CD4-positive, alpha-beta T cell (primary cell): ENCODE measurements at places on chromosomes 1 and 21.

GRCh38 chr21:25536752-25537151, 70.5 kb downstream of the MRPL39 start:
- no peak for DNase-seq

DNA sequence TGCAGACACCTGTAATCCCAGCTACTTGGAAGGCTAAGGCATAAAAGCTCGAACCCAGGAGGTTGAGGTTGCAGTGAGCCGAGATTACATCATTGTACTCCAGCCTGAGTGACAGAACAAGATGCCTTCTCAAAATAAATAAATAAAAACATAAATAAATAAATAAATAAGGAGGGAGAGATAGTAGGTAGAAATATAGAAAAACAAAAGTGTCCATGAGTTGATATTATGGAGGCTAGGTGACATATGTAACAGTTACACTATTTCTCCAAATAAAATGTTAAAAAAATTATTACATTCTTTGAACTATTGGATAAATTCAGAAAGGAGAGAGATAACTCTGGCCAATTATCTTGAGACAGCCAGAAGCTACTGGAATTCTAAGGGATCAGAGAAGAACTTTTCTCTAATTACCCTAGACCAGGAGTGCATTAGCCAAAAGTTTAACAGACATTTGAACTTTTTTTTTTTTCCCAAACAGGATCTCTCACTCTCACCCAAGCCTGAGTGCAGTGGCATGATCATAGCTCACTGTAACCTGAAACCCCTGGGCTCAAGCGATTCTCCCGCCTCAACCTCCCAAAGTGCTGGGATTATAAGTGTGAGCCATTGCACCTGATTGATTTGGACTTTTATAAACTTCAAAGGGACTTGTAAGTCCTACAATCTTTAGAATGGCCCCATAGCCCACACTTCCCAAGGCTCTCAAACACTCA, 17.6 kb downstream of the SYNJ1 start:
- DNase-seq: no peak

DNA sequence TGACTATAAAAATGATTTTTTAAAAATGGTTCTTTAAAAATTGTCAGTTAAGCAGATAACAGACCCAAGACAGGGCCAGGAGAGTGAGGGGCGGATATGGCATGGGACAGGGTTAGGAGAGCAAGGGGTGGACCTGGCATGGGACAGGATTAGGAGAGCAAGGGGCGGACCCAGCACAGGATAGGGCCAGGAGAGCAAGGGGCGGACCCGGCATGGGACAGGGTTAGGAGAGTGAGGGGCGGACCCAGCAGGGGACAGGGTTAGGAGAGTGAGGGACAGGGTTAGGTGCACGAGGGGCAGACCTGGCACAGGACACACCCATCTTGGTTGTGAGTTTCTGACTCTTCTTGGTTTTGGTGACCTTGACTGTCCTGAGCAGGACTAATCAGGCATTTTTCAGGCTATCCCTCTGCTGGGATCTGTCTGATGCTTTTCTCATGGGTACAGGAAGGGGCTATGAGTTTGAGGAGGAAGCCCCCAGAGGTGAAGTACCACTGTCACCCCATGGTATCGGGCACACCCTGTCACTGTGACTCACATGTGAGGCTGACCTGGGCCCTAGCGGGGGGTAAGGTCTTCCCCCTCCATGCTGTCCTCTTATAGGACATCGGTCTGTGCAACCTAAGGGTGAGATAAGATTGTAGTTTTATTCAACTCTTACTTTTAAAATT, 159.0 kb upstream of the COL6A1 start:
- no peak for DNase-seq

DNA sequence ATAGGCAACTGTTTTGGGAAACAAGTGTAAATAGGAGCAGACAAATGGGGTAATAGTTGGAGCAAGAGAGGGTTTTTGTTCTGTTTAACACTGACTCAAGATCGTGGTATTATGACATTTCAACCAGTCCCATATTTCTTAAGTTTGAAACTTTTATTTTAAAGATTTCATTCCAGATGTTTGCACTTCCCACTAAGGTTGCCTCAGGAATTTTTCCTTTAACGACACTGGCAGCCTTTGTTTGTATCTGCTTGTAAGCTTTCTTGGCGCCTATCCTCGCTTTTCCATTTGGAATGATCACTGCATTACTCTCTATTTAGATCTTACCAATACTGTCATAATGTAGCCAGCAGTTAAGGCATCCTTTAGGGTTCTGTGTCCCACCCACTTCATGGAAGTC, 67.7 kb downstream of the ALG6 start:
- DNase-seq: no peak

GRCh38 chr1:160844447-160845232, 18.0 kb downstream of the CD244 start:
- no peak for DNase-seq

GRCh38 chr1:159068886-159069285, 7.7 kb downstream of the AIM2 start:
- no peak for DNase-seq

DNA sequence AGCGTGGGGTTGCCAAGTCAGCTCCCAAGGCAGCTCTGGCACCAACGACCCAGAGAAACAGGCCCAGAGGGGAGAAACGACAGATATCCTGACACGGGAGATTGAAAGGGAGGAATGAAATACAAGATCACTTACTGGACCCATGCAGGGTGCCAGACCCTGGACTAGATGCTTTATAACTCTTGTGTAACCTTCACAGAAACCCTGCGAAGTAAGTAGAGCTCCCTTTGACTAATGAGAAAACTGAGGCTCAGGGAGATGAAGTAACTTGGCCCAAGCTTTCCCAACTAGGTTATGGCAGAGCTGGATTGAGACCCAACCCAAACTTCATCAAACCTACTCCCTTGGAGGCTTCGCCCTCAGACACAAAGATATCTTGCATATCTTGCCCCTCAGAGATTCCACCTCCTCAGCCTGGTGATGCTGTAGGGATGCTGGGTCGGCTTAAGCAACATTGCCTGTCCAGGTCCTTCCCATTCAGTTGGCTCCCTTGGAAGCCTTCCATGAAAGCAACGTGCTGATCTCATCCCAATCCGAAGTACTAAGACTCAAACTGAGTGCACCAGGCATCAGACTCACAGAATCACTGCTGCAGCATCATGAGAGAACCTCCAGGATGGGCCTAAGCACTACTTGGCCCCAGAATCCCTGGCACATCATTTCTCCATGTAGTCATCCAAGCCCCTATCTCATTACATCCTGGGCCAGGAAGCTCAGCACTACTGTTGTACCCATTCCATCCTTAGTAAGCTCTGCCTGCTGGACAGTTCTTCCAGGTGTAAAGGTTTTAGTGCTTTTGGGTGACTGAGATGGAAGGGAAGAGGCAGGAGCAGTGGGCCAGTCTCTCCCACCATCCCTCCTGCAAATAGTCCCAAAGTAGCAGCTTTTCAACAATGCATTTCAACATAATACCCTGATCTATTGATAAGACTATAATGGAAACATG, 1.1 kb upstream of the IGSF9 start:
- DNase-seq: no peak

DNA sequence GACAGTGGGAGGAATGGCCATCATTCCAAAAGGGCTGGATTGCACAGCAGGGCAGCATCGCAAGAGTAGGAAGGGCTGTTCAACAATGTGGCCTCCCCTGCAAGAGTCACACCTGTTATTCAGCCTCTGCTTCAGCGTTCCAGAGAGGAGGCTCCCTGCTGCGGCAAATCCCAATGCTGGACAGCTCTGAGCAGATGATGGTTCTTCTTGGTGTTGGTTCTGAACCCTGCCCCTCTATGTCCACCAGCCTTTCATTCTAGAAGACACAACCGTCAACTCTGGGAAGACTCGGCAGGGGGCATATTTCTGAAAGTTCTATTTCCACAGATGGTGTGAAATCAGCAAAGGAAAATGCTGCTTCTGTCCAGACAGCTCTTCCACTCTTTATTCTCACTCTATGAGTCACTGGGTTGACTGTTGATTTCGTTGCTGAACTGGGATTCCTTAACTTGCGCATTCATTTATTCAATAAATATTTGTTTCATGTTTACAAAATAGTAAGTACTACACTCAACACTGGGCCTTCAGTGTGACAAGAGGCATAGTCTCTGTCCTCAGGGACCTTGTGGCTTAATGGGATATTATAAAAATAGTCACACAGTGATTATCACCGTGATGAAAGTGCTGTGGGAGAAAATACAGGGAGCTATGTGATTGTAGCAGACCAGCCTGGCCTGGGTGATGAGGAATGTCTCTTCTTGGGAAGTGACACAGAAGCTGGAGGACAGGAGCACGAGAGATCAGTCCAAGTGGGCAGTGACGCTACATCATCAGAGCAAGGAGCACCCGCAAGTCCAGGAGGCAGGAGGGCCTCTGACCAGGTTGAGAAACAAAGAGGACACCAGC, 260.3 kb downstream of the SIPA1L2 start:
- no peak for DNase-seq

DNA sequence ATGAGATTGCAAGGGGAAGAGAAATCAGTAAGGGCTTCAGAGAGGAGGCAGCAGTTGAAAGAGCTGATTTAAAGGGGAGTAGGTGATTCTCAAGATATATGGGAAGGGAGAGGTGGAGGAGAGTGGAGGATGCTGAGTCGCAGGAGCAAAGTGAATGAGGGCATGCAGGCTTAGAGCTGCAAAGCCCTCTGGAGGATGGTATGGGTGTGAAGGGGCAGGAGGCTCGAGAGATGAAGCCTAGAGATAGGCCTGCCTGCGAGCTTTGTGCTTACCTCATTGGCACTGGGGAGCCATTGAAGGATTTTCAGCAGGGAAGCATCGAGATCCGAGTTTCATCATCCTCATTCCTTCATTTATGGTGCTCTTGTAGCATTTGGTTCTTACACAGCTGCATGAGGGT, 15.8 kb upstream of the SH2D2A start:
- no peak for DNase-seq

DNA sequence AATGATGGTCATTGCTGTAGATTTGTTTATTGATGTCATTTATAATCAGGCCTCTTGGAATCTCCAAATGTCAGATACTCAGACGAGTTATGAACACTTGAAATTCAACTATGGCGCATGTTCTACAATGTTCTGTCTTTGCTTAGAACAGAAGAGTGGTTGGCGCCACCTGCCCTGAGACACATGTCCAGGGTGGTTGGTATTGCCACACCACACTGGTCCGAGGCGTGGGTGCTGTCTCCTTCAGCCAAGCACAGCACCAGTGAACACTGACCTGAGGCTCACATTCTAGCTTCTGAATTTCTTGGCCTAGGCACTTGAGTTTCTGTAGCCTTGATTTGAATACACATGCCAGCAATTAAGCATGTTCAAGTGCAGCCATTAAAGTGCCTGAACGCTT, 10.1 kb upstream of the BMP8A start:
- DNase-seq: no peak

GRCh38 chr1:107776900-107777663, 187.9 kb downstream of the VAV3 start:
- DNase-seq: no peak

- DNase-seq: no peak
These were observed 143.3 kb upstream of the JUN start for GRCh38 chr1:58927041-58927721.

DNA sequence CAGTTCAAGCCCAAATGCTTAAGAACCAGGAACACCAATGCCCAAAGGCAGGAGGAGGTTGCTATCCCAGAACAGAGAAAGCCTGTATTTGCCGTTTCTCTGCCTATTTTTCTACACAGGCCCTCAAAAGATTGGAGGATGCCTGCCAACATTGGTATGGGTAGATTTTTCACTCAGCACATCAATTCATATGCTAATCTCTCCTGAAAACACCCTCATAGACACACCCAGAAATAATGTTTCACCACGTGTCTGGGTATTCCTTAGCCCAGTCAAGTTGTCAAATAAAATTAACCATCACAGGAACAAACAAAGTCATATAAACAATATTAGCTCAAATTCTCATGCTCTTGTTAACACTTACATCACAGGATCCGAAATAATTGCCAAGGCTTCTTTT, 121.9 kb downstream of the RGS21 start:
- no peak for DNase-seq

DNA sequence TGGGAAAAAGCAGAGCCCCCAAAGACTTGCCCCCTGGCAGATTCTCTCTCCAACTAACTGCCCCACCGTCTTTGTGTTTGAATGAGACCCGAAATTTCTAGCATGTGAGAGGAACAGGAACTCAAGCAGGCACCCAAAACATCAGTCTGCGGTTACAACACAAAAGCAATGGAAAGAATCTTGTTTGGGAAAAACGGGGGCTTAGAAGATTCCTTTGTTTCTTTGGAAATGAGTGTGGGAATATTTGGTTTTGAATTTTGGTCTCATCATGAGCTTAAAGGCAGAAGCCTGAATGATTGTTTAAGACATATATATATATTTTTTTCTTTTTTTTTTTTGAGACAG, 188.9 kb upstream of the TMEM51 start:
- no peak for DNase-seq

- DNase-seq: no peak
These were observed 3.1 kb downstream of the FTCD start for GRCh38 chr21:46151989-46152926.

DNA sequence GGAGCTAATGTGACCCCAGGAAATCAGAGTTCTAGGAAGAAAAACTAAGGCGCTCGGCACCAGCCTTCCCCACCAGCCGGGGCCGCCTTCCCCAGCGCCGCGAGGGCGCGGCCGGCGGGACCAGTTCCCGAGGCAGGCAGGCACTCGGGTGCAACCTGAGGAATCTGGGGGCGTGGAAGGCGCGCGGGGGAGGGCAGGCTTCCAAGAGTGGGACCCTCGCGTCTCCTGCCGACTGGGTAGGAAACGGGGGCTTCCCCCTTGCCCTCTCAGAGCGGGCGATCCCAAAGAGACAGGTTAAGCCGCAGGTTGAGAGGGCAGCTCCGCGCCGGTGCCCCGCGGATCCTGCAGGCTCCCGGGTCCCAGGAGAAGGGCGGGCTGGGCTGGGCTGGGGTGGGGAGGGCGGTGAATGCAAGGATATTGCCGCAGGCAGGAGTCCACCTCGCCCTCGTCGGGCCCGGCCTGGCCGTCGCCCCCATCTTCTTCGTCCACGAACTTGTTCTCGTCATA, 431 bp downstream of the ARPC5 start:
- DNase-seq: no peak

GRCh38 chr1:29599826-29600225, 363.5 kb downstream of the PTPRU start:
- no peak for DNase-seq

DNA sequence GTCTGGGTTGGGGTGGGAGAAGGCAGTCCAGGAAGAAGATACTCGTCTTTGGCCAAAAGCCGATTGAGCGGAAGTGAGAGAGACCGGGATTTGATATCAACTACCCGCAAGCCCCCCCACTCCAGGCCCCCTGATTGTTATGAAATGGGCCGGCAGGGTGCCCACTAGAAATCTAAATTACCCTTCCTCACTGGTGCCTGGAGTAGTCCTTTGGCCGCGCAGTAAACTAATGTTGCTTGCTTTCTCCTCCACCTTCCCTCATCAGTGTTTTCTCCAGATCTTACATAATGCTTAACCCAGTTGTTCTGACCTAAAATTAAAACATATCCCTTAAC, 119.2 kb upstream of the BARHL2 start:
- no peak for DNase-seq
